ENCODE measurements at places on chromosomes 6 and 20.

DNA sequence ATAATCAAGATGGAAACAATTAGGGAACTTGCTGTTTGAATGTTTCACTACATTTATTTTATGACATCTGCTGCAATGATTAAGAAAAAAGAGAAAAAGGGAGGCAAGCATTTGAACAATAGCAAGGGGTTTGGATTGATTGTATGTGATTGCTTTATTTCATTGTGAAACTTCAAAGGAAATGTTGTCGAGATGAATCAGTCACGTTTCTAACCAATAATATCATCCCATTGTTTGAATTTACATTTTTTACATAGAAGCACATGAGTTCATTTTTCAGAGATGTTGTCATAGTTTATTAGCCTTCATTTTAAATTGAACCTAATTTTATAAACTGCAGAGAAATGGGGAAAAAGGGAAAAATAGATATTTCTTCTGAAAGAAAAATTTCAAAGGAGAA lies 572.0 kb downstream of the KIF16B start:
- DNase-seq = no peak

GRCh38 chr20:35240811-35241293 lies 14.4 kb downstream of the MMP24 start:
- no peak for DNase-seq

GRCh38 chr20:50533061-50533460 lies 22.9 kb downstream of the PTPN1 start:
- DNase-seq = no peak

- DNase-seq = no peak
These were observed 163.3 kb downstream of the SOBP start for GRCh38 chr6:107653183-107653580.

DNA sequence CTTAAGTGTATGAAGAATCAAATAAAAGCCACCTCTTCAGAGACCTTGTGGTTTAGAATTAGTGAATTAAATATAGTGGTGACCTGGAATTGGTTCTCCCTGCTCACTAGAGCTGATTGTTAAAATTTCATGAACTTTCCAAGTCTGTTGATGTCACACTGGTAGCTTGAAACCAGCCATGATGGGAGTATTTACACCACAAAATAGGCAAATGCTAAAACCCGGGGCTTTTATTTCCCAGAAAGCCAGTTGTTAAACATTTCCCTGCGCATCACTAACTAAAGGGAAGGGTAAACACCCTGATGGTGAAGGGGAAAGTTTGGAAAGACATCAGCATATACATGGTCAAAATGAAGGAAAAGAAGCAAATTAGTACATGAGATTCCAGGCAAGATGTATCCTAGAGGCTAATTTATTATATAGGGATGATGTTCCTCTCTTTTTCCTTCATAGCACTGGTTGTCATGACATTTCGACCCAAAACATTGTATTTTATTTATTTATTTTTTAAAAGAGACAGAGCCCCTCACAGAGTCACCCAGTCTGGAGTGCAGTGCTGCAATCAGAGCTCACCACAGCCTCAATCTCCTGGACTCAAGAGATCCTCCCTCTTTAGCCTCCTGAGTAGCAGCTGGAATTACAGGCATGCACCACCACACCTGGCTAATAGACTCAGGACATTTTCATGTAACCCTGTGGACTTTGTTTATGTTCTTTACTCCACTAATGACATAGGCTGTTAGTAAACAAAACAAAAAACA lies 123.2 kb downstream of the RIN2 start:
- no peak for DNase-seq

DNA sequence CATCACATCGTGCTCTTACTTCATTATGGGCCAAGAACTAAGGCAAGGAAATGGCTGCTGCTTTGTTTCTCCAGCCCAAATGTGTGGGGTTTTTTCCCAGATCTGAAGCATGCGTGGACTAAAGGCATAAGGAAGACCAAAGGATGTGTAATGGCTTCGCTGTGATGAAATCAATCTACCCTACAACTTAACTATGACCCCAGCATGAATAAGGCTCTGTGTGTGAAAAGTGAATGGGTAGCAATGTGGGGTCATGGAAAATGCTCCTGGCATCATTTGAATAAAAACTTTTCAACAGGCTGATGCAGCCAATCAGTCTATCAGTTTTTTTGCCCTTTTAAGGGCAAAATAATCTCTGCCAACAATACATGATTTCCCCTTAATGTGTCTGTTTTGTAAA lies 50.3 kb upstream of the ISM1 start:
- no peak for DNase-seq

DNA sequence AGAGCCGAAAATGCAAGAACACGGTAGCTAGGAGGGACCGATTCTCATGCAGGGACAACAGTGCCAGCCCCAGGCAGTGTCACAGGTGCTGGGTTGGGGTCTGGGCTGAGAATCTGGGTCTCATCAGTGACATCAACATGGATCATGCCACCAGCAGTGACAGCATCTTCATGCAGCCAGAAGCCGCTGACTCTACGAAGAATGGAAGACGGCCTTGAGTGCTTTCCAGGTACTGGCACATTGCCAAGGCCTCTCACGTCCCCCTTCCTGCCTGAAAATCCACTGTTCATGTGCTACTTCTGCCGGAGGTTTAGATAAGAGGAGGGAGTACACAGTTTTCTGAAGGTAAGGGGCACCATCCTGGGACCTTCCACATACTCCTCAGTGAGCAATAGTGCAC lies 141.1 kb upstream of the FOXQ1 start:
- no peak for DNase-seq

- DNase-seq = peak; percentile 40
These were observed 38.6 kb downstream of the KIAA0408 start for GRCh38 chr6:127420556-127420955.

- DNase-seq = no peak
These were observed 76.8 kb downstream of the CNKSR3 start for GRCh38 chr6:154433477-154434241.

GRCh38 chr20:63177785-63178445 lies 38.0 kb downstream of the YTHDF1 start:
- DNase-seq = no peak

DNA sequence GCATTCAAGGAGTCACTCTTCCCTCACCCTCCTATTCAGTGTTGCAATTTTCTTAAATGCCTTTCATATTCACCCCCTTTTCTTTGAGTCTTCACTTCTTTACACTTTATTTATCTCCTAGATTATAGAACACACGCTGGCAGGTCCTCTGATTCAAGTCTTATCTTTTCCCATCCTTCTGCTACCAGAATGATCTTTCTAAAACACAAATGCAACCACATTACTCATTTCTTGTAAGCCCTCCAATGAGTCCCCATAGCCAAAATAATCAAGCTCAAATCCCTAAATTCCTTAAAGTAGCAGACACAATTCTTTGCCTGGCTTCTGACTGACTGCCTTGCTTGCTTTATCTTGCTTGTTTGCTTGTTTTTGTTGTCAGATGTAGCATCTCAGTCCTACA lies 920.0 kb downstream of the TFAP2A start:
- no peak for DNase-seq

DNA sequence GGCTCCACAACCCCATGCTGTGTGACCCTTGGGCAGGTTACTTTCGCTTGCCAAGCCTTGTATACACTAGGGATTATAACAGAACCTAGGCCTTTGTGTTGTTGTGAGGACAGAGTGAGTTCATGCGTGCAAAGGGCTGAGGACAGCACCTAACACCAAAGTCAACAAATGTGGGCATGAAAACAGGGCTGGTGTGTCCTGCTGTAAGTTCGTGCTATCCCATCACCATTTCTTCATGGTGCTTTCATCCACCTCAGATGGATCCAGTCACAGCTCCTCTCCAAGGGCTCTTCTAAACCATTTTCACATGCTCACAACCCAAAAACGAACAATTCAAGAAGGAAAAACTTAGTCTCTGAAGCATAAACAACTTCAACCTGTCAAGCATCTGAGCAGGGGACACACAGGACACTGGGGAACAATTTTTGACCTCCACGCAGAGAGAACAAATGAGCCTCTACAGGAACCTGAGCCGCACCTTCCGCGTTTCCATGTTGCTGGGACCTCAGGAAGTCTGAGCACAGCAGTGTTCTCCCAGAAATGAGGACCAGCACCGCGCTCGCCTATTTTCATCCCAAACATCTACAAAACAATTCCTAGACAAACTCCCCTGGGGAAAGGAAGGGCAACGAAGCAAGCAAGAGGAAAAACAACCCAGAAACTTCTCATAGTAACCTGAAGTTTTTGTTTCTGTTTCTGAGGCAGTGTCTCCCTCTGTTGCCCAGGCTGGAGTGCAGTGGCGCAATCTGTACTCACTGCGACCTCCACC lies 3.1 kb downstream of the LRP11 start:
- no peak for DNase-seq

- no peak for DNase-seq
These were observed 27.6 kb downstream of the ZNF292 start for GRCh38 chr6:87182940-87183339.

- DNase-seq = no peak
These were observed 776.7 kb downstream of the TBC1D32 start for GRCh38 chr6:120557554-120557953.

DNA sequence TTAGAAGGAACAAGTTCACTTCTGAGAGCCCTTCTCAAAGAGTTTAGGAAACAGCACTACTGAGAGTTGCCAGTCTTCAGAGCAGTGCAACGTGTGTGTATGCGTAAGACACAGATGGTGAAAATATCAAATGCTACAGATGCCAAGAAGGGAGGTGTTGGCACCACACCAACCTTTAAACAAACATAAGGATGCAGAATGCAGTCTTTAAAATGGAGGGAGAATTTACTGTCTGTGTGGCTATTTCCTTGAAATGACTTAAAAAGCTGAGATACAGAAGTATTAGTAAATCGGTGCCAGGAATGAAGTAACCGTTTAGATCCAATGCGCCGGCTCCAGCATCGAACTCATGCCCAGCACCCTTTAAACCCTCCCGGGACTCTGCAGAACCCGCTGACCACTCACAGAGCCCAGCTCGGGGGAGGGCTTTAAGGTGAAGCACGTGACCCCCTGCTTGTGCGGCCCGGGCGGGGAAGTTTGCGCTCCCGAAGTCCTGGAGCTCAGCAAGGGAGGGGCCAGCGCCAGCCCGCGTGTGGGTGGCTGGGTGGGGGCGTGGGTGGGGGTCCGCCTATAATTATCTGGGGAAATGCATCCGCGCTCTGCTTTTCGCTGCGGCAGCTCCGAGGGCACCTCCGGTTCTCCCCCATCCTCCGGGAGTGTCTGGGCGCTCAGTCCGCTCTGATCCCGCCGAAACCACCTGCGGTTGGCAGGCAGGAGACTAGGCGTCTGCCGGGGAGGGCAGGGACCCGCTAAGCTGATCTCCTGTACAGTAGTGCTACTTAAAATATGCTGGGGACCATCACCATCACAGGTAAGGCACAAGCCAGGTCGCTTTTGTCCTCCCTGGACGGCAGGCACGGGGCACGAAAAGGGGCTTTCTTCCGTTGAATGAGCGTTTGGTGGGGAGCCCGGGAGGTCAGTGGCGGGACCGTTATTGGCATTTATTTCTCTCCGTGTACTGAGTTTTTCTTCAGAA lies 66.0 kb downstream of the ZBTB2 start:
- DNase-seq = peak; percentile 63

- no peak for DNase-seq
These were observed 115.1 kb upstream of the SPTLC3 start for GRCh38 chr20:12893653-12894052.

DNA sequence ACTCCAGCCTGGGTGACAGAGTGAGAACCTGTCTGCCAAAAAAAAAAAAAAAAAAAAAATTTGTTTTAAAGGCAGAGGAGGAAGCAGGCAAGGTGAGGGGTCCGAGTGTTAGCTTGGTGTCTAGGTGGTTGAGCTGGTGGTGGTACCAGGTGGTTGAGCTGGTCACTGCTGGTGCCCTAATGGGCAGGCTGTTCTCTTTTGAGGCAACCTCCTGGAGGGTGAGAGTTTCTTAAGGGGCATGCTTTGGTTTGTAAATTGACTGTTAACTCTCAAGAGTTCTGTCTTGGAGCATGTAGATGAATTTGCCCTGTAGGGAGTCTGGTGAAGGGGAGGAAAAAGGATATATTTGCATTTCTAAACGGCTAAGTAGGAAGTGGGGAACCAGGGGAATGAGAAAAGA lies 52.7 kb downstream of the BANF2 start:
- no peak for DNase-seq

DNA sequence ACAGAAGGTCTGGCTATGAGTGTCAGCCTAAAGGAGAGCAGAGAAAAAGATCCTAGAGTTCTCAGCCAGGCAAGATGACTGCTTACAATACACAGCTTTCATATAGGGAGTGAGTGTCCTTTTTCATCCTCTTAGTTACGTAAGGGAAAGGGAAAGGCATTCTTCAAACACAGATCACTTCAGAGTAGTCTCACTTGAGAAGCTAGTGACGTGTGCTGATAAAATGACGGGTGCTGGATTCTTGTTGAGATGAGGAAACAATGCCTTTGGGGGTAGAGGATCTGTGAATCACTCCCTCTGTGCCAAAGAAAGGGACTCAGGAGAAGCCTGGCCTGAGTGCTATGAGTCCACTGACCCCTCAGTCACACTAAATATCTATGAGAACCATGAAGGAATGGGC lies 117.3 kb downstream of the QRSL1 start:
- no peak for DNase-seq

DNA sequence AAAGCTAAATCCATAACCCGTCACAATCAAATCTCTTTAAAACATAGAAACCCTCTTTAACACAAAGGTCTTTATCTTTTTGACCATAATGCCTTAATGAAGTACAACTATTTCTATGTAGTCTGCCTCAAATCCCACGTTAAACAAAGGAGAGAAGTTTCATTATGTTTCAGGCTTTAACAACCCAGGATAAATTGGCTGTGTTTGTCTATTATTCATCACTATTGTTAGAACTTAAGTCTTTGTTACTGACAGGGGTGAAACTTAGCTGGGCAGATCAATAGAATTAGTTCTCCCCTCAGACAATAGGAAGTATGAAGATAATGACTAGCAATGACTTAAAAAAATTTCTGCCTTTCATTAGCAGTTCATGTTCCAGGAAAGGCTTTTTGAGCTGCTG lies 10.1 kb upstream of the METTL24 start:
- no peak for DNase-seq

GRCh38 chr6:119902681-119903080 lies 553.1 kb upstream of the MAN1A1 start:
- no peak for DNase-seq

DNA sequence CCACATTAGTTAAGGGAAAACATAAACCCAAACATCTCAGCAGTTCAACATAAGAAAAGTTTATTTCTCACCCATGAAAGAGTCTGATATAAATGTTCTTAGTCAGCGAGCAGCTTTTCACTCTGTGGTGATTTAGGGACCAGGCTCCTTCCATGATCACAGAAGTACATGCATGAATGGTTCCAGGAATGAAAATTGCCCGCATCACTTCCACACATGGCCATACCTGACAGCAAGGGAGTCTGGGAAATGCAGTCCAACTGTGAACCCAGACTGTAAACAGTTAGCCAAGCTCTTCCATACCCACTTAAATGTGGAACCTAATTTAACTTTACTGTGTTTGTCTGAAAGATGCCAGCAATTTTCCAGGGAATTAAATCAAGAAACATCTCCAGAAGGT lies 353.9 kb downstream of the HACE1 start:
- DNase-seq = no peak

DNA sequence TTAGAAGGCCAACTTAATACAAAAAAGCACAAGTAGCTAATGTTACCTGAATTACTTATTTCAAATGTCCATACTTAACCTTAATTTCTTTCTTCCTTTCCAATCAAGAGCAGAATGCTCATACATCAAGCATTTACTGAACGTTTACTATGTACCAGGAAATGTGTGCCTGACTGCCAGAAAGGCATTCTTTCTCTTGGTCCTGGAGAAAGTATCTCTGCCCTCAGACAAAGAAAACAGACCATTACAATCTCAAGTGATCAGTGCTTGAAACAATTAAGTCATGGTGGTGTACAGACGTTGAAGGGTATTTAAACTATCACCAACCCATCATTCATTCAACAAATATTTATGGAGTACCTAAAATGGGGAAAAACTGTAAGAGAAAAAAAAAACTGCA lies 26.4 kb downstream of the CSNK2A1 start:
- DNase-seq = no peak

GRCh38 chr6:21842875-21843645 lies 249.5 kb downstream of the SOX4 start:
- DNase-seq = no peak
